ENCODE measurements at places on chromosomes 5 and 9. TPM values are rescaled to one million over a fixed set of nuclear protein-coding genes. Genes with fewer than 3 reads are reported as not detected.

The SLC6A19 gene
- total RNA-seq: 0.32 TPM

The ZNG1C gene
- 70.7 TPM for total RNA-seq

The TRIM36 gene
- total RNA-seq: 2.0 TPM

The NUTM2F gene
- not detected for total RNA-seq

The COL15A1 gene
- 0.49 TPM for total RNA-seq

The ENTPD2 gene
- total RNA-seq: 3.1 TPM

The OLFM1 gene
- total RNA-seq: 10.5 TPM

The BSPRY gene
- 0.11 TPM for total RNA-seq

The FOXD4 gene
- total RNA-seq: 0.34 TPM

The TMEM38B gene
- total RNA-seq: 15.6 TPM

The NTRK2 gene
- 0.04 TPM for total RNA-seq

The KDM4C gene
- total RNA-seq: 9.2 TPM

The PCDHB11 gene
- not detected for total RNA-seq

The STPG3 gene
- not detected for total RNA-seq

The NR6A1 gene
- total RNA-seq: 1.9 TPM

The CLIC3 gene
- 6.7 TPM for total RNA-seq

The PRRX2 gene
- total RNA-seq: 5.6 TPM

The MYOT gene
- 0.21 TPM for total RNA-seq

The PCDHGC4 gene
- total RNA-seq: not detected

The GABRP gene
- total RNA-seq: not detected

The RETREG1 gene
- 3.2 TPM for total RNA-seq

The IFNA2 gene
- not detected for total RNA-seq

The PPP2R2B gene
- total RNA-seq: 0.09 TPM

The TOMM5 gene
- 301 TPM for total RNA-seq

All from A549 treated with dexamethasone at 1 μM for 4 hours (cell line).